Erythroblast (primary cell): ENCODE measurements at places on chromosomes 4 and X.
A peak's percentile ranks its signal among the peaks of the same experiment; 100 is the strongest.

DNA sequence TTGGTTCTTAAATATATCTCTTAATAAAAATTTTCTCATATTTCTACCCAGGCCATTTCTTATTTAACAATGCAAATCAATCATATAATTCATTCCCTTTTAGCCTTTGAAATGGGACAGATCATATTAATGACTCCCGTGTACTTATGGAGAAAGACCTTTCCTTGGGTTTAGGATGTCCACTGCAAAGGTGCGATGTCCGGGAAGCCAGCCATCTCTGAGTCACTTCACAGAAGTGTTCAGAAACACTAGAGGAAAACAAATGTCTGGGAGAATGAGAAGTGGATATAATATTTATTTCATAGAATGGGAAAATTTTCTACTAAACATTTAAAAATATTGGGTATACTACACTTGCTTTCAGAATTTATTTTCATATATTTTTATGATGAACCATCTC, 15.3 kb downstream of the INTU start:
- DNase-seq = no peak

DNA sequence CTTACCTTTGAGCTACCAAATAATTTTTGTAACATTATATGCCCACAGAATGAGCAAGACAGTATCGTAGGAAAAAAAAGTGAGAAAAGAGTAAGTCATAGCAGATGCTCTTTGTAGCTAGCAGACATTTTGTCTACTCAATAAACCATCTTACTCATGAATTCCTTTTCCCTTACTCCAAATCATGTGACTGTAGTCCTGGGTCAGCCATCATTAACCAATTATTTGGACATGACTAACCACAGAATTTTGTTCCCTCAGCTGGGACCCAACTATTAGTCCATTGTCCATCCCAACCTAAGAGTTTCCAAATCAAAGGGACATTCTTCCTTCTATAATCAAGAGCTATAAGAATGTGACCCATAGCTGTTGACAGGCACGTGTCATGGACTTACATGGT, 11.4 kb downstream of the UBE2D3 start:
- no peak for DNase-seq

GRCh38 chrX:41301438-41301824, 32.5 kb upstream of the DDX3X start:
- no peak for DNase-seq

- DNase-seq = no peak
These were observed 29.2 kb downstream of the LGI2 start for GRCh38 chr4:25001509-25001908.

GRCh38 chr4:77074381-77074831, 1.4 kb downstream of the CCNI start:
- DNase-seq = peak; percentile 41

GRCh38 chr4:52376132-52376704, 282.9 kb downstream of the USP46 start:
- peak; percentile 29 for DNase-seq

DNA sequence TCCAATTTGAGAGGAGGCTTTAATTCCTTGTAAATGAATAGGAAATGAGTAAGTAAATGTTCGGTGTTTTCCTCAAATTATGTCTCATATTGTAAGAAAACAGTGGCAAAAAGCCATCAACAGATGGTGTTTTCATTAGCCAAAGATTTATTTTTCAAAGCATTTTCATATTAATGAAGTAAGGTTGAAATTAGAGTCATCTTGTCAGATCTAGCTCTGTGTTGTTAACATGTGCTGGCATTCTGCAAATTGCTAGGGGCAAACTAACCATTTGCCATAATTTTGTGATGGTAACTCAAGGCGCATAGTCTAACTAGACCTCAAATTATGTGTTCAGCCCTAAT, 24.7 kb downstream of the MID2 start:
- DNase-seq = no peak

DNA sequence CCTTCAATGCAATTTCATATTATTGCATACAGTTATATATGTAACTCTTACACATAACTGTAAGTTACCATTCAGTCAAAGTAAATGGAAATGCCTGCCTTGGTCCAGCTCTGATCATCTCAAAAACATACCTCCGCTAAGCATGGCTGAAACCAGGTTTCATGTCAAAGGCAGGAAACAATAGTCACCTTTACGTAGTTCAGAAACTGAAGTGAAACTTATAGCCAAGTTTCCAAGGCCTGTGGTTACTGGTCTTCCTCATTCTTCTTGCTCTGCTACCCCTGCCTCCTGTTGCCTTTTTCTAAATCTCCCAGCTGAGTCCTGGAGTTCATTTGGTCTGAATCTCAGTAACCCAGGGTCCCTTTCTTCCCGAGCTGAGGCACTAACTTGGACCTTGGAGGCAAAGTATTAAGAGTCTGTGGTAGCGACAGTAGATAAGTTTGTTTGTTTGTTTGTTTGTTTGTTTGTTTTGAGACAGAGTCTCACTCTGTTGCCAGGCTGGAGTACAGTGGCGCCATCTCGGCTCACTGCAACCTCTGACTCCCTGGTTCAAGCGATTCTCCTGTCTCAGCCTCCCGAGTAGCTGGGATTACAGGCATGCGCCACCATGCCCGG, 30.8 kb downstream of the DAPP1 start:
- no peak for DNase-seq

DNA sequence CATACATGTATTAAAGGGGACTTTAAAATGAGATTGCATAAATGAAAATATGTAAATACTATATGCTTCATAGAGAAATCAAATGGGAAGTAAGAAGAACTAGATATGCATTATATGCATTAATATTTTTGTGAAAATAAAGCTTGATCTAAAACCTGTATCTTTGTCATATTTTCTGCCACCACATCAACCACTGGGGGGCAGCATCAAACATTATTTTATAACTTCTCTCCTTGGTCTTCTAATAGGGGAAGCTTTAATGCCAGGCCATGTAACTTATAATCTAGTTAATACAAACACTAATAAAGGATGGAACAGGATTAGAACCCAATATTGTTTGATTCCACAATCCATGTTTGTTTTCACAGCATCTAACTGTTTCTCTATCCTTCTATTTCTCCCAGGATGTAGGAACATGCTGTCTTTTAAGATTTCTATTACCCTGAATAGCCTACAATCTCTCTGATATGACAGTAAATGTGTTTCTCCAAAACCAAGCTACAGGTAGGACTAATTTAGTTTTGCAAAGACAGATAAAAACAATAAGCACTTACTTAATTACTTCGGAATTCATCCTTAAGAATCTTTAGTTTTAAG, 10.0 kb downstream of the QRFPR start:
- DNase-seq = peak; percentile 21

DNA sequence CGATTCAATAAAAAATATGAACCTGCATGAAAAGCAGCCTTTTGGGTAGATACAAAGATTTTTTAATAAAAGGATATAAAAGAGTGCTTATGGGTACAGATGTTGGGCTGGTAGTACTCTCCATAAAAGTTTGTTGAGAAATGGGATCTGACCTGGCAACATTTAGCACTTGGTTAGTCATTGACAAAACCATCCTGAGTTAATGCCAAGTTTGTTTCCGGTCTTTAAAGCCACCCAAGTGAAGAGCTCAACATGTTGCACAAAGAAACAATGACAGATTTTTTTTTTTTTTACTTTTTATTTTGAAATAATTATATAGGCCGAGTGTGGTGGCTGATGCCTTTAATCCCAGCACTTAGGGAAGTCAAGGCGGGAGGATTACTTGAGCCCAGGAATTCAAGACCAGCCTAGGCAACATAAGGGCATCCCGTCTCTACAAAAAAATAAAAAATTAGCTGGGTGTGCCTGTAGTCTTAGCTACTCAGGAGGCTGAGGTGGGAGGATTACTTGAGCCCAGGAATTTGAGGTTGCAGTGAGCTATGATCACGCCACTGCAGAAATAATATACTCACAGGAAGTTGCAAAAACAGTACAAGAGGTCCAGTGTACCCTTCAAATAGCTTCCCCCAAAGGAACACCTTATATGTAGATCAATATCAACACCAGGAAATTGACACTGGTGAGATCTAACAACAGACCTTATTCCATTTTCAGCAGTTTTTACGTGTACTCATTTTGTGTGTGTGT, 16.6 kb downstream of the CHST7 start:
- no peak for DNase-seq

DNA sequence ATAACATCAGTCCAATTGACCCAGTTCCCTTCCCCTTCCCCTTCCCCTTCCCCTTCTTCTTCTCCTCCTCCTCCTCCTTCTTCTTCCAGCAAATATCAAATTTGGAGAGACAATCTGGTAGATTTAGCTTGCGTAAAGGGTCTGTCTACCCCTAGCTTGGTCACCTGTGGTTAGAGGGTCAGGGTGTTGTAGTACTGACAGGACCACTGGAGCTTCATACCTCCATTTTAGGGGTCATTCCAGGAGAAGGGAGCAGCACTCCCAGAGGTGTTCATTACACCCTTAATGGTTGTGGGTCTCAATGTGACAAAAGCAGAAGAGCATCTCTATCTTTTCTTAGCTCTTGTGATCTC, 3.7 kb upstream of the FGB start:
- no peak for DNase-seq

- no peak for DNase-seq
These were observed 500.6 kb upstream of the RPS6KA3 start for GRCh38 chrX:20767346-20767745.

- DNase-seq = no peak
These were observed 659.8 kb upstream of the MAGEB2 start for GRCh38 chrX:29555465-29556091.

DNA sequence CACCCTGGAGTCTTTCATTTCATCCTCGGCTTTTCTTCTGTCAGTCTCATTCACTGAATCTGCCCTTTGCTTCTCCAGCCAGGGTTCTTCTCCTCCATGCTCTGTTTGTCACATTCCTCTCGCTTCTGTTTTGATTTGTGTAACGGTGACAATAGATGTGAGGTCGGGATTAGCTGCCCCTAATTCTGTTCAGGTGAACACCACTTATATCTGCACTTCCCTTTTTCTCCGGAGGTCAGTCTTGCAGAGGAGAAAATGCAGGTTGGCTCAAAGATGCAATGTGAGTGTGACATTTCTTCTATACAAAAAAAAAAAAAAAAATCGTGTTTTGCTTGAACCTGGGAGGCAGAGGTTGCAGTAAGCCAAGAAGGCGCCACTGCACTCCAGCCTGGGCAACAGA, 262.9 kb downstream of the ASMT start:
- DNase-seq = no peak

DNA sequence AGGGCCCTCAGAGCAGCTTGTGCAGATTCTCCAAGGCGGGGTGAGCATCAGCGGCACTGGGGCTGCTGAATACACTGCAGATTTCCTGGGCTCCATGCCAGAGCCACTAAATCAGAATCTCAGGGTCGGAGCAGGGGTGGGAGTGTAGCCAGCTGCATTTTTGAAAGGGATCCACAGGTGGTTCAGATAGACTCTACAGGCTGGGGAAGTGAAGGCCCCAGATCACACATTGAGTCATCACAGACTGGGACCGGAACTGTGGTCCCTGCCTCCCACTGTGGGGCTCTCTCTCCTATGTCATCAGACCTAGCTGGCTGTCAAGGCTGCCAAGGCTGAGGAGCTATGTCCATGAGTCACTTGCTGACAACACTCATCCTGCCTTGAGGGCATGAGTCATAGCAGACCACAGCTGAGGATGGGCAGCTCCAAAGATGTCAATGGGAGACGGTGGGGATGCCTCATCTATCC, 162.3 kb upstream of the MAMLD1 start:
- peak; percentile 16 for DNase-seq

DNA sequence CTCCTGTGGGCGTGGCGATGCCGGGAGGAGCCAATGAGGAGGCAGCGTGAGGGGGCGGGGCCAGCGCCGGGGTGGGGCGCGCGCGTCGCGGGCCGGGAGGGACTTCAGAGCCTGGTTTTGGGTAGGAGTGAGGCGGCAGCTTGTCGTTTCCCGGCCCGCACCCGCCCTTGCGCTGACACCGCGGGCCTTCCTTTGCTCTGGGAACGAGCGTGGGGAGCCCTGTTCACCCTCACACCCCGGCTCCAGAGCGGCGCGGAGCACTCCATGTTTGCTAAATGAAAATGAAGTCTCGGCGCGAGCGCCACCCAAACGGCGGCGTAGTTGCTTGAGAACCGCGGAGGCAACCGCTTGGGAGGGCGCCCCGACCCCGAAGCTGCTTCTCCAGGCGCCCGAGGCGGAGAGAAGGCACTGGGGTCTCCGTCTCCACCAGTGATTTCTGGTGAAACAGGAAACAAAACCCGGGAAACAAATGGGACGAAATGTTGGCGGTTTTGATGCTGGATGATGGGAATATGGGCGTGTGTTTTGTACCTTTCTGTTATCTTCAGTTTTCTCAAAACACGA, 497 bp upstream of the GRPEL1 start:
- DNase-seq = no peak
